ENCODE measurements at places on chromosomes 7 and 10.

DNA sequence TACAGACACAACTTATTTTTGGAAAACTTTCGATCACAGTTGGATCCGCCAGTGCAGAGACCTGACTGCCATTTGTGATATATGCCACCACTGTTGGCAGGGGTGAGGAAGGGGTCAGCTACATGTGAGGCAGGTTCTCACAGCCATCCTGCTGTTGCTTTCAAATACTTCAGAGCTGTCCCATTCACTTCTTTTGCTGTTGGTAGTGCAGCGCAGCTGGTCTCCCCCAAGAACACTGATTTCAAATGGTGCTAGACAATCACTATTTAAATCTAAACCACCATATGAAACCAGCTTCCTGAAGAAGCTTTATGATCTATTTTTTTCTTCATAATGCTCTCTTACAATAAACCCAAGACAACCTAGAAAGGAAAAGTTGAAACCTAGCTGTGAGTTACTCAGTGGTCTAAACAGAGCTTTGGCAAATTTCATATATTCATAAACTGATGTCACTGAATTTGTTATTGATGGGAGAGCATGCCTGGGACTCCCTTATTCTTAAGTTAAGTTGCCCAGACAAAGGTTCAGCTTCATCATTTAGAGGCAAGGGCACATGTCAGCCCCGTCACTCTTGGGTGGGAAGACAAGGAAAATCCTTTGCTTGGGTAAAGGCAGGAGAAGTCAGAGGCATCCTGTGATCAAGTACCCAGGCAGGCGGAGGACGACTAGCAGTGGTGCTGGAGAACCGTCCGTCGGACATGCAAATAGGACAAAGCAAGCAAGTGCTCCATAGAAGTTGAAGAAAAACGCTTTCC, 143.4 kb upstream of the KLF14 start:
- DNase-seq: no peak

DNA sequence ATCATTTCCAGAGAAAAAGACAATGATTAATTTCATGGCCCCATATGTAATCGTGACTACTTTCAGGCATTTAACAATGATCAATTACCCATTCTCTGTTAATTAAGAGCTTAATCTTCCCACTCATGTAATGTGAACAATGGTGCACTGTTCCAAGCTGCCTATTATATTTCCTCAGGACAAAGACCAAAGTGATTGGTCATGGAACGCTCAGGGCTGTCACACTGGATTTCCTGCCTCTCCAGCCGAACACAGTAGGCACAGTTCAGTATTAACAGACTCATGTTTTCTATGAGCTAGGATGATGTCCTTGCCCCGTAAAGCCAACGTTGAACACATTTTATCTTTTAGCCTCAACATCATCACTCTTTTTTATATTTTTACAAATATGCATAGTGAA, 142.7 kb upstream of the FZD8 start:
- no peak for DNase-seq

DNA sequence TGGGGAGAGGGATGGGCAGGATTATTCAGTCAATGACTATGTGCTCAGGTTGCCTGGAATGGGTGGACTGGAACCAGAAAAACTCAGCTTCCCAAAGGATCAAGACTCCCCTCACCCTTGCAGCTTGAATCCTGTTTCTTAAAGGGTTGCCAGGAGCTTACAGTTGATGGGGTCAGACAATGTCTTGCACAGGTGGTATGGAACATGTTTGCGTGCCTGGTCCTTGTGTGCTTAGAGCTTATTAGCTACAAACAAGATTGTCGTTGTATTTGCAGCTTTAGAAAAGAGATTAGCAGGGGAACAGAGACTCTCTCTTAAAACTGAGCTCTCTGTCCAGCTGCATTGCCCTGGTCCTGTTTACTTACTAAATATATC, 56.9 kb downstream of the PRR15 start:
- no peak for DNase-seq

GRCh38 chr10:44955413-44956070, 4.1 kb upstream of the RASSF4 start:
- no peak for DNase-seq

Data from CD4-positive, alpha-beta T cell (primary cell).